Fibroblast of skin of right biceps (primary cell): ENCODE measurements at places on chromosomes 5 and 9.

DNA sequence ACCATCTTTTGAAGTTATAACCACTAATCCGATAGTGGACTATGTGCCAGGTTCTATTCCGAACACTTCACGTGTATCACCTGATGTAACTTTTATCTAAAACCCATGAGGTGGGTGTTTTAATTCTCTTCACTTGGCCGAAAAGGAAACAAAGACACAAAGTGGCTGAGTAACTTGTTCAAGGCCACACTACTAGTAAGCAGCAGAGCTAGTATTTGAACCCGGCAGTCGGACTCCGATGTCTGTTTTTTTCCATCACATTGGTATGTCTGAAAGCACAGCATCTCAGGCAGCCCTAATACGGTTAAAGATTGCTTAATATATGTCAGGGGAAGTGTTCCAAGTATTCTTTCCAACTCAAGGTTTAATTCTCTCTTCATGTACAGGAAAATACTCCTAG lies 16.2 kb downstream of the FAM169A start:
- no peak for DNase-seq

- no peak for DNase-seq
Measured at GRCh38 chr9:12717907-12718306, 24.7 kb downstream of the TYRP1 start.

- no peak for DNase-seq
Measured at GRCh38 chr5:6470672-6471071, 22.0 kb downstream of the UBE2QL1 start.

DNA sequence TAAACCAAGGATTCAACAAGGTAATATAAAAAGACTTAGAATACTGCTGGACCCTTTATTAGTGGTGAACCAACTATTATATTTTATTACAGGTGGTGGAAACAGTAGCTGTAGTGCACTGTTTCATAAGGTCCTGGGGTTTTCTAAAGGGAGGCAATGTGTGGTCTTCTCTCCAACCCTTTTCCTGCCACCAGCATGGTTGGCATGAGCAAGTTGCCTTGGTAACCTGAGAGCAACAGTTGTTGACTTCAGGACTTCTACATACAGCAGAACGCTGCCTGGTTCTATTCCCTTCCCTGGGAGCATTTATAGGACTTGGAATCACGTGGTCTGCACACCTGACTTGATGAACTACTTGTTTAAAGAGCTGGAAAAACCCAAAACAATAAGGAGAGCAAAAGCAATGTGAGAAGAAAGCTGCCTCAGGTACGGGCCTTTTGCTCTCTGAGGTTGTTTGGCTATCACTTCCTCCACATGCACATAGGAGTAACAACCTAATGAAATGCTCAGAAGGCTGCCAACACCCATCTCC lies 81.1 kb upstream of the RAI14 start:
- no peak for DNase-seq

- DNase-seq, result no peak
Measured at GRCh38 chr9:92176068-92176799, 61.0 kb upstream of the SPTLC1 start.

DNA sequence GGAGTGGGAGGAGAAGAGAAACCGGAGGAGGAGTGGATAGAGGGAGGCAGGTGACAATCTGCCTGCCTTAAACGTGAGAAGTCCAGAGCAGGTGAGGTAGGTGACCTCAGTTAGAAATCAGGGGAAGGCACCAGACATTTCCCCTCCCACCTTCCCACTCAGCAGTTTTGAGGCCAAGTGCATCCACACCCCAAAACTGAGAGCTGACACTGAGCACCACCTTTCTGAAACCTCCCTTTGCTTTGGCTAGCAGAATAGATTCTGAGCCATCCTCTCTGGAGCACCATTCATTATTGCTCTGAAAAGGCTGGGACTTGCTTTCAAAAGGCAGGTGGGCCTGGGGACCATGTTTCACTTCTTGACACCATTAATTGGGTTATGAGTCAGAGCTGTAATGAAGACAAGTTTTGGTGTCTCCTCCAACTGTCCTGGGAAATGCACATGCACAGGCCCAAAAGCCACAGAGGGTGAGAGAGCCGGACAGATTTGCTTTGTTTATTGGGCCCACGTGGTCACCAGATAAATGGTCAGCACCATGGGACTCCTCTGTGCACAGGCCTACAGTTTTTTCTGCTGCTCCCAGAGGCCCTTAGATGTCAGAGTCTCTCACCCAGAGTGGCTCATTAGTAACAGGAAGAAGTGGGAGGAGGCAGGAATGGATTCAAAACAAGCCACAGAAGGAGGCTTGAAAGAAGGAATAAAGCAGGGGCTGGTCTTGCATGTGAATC lies 314.7 kb downstream of the TLE1 start:
- DNase-seq, result no peak

GRCh38 chr5:139825690-139826089 lies 30.1 kb downstream of the PSD2 start:
- DNase-seq, result no peak

DNA sequence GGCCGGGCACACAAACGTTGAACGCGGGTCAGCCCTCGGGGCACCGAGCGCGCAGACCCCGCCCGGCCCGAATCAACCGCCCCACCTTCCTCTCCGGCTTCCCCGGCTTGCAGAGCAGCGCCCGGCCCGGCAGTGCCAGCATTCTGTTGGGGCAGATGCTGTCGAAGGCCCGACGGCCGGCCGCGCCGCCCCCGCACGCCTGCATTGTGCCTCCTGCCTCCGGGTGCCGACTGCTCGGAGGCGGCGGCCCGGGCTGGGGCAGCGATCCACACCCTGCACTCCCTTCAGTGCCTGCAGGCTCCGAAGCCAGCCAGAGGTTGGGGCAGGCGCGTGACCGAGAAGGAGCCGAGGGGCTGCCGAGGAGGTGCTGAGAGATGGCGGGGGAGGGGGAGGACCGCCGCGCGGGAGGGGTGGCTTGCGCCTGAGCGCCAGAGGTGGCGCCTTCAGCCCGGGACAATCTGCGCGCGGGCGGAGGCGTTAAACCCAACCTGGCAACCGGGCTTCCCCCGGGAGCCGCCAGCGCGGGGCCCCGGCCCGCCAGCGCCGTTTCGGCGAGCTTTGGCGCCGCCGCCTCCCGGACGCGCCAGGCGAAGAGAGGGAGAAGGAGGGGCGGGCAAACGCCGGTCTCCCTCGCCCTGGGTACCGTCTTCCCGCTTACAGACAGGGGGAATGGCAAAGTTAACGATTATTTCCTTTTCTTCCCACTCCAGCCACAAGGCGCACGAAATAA lies at the start of gene MCIDAS:
Gene MCIDAS, minus strand, starts transcription at position 382 of the 730 bp plus-strand sequence. Its CDS starts 177 bp downstream, at position 205.
- peak; percentile 47 for DNase-seq
